Mesenteric fat pad (tissue), 1 donor: ENCODE measurements at places on chromosomes 3 and 15.

GRCh38 chr15:78419367-78419766 lies 18.6 kb upstream of the IREB2 start:
- peak; percentile 18 for DNase-seq

DNA sequence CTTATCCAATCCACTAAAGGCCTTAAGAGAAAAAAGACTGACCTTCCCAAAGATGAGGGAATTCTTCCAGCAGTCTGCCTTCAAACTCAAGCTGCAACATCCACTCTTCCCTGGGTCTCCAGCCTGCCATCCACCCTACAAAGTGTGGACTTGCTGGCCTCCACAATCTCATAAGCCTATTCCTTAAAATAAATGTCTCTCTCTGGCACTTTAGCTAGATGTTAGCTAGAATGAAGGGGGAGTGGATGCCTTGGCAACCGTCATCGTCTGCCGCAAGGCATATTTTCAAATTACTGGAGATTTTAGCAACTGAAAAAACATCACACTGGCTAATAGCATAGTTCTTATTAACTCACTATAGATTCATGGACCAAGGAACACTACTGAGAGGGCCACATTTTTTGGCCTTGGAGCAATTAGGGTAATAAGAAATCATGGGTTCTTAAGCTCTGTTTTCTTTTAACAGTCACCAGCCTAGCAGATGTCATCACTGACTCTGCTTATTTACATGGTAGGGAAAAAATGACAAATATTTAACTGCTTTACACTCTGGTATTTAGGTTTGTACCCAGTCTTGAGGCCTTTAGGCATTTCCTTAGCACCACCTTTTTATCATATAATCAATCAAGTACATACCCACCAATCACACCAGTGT lies 245.3 kb downstream of the MYRIP start:
- no peak for DNase-seq

DNA sequence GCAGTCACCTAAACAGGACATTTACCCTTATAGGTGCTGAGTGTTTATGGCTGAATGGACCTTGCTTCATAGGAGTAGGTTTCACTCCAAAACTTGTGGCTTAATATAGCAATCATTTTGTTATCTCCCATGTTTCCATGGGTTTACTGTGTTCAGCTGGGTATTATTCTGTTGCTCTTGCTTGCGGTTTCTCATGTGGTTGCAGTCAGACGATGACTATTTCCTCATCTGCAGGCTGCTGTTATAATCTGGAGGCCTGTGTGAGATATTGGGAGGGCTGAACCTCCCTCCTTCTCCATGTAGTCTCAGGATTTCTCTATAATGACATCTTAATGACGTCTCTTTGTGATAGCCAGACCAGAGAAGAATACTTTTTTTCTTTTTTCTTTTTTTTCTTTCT lies 98.1 kb downstream of the ZPLD1 start:
- DNase-seq = no peak

GRCh38 chr3:99522147-99522546 lies 116.2 kb upstream of the COL8A1 start:
- DNase-seq = no peak

- no peak for DNase-seq
These were observed 32.6 kb upstream of the ITGA11 start for GRCh38 chr15:68464448-68465090.

GRCh38 chr3:118991775-118992174 lies 42.9 kb downstream of the IGSF11 start:
- DNase-seq = no peak

DNA sequence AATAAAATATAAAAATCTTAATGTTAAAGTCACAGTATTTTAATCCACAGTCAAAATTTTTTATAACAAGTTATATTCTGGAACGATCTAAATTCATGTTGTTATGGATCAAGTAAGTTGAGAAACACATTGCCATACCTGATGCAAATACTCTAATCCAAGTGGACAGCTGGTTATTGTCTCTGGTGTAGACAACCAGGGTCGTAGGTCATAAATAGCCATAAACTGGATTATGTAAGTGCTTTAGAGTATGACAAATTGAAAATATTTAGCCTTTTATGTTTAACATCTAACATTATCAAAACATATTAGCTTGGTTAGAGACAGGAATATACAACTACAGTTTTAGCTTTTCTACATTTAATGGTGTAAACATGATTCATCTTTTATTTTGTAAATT lies 53.0 kb downstream of the PLSCR2 start:
- no peak for DNase-seq

DNA sequence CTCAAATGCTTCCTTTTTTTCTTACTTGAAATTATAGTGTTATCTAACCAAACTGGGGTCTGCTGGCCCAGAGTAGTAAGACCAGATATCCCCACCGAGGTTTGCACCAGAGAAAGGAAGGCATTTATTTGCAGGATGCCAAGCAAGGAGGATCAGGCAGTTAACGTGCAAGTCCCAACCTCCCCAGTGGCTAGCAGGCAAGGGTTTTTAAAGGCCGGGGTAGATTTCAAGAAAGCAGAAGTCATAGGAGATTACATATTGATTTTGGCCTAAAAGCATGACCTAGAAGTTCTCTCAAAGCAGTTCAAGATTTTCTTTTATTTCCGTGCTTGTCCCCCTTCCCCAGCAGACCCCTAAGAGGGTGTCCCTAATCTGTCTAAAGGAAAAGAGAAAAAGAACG lies 32.8 kb upstream of the STRIT1 start:
- no peak for DNase-seq

- DNase-seq = no peak
These were observed 47.7 kb downstream of the CCR3 start for GRCh38 chr3:46289966-46290365.

GRCh38 chr15:100205549-100206295 lies 136.1 kb downstream of the ADAMTS17 start:
- no peak for DNase-seq

- DNase-seq = no peak
These were observed 52.5 kb upstream of the ROPN1B start for GRCh38 chr3:125916376-125916978.

GRCh38 chr3:114499976-114500375 lies 206.1 kb downstream of the TIGIT start:
- DNase-seq = no peak

DNA sequence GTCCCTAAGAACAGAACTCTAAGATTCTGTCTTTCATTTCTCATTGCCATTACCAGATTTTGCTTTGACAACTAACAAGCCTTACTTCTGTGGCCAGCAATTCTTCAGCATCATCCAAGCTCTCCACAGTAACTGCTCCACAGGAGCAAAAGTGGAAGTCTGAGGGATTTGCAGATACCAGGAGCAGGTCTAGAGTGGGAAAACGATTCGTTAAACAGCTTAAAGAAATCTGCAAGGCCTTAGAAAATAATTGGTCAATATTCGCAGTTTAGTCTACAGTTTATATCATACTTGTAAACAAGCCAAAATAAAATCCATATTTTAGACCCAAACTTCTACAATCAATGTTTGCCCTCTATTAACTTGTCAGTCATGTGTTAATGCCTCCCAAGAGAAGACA lies 24.1 kb downstream of the MYH15 start:
- DNase-seq = no peak

GRCh38 chr15:81384891-81385720 lies 11.1 kb upstream of the TMC3 start:
- DNase-seq = no peak
